EH (cell line): ENCODE measurements at places on chromosomes 11 and 22.

DNA sequence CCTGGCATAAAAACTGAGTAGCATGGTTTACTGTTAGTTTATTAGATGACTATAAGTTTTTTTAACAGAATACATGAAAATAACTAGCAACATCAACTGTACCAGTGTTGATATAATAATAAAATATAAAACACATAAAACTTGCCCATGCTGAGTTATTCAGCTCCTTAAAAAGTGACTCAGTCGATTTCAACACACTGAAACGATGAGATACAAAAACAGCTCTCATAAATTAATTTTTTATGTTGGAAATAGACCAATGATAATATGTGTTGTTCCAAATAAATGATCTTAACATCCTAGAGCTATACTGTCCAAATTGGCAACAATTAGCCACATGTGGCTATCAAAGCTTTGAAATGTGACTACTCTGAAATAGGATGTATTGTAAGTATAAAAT, 15.9 kb downstream of the PDGFD start:
- DNase-seq: peak; percentile 60

DNA sequence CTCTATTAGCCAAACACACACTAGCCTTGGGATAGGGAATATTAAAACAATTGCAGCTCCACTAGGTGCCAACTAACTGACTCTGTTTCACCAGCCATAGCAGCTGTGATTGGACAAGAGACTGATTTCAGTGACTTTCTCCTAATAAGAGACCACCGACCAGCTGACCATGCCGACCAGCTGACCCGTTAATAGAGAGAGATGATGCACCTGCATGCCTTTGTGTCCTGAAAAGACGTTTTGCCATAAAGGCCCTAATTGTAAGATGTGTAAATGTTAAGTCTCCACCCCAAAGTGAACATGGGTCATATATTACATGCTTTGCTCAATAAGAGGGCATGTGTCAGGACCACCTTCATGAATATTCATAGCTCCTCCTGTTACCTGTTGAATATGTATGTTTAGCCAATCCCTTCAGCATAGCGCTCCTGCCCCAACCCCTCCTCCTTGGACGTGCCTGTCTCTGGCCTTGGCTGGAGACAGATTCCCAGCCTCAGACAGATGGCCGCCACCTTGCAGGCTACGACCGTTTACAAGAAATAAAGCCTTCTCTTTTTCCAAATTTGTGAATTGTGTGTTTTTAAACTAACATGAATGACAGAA, 1.3 kb upstream of the NADSYN1 start:
- DNase-seq: no peak

- DNase-seq: no peak
These were observed 142.0 kb downstream of the METTL15 start for GRCh38 chr11:28250192-28250591.

- DNase-seq: no peak
These were observed 274.7 kb downstream of the NXPE2 start for GRCh38 chr11:114953039-114953438.

- no peak for DNase-seq
These were observed 26.1 kb downstream of the SLC22A9 start for GRCh38 chr11:63395697-63396096.

DNA sequence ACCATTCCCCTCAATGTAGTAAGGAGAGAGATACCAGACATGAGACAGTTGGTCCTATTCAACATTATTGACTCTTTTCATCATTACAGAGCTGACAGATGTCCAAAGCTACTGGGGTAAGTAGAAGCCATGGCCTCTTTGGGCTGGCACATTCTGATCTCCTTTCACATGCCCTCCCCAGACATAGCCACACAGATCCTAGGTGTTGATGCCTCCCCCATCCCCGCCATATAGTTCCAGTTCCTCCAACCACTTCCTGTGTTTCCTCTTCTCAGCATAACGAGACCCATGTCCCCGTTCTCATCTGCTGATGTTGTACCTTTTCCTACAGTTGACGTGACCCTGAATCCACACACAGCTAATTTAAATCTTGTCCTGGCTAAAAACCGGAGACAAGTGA, 14.0 kb downstream of the TRIM6 start:
- no peak for DNase-seq

DNA sequence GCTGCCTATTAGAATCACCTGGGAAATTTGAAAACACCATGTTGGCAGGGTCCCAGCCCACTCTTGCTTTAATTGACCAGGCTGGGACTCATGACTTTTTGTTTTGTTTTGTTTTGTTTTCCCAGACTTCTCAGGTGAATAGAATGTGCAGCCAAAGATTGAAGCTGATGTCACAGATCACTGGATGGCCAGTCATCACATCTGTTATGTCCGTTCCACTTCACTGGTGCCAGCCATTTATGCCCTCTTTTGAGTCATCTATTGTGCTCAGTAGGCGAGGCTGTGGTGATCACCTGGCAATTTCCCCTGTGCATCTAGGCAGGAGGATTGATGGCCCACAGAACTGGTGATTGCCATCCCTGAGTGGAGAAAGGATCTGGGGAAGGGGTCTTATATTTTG, 297.3 kb downstream of the INSC start:
- DNase-seq: no peak

- no peak for DNase-seq
These were observed 47.9 kb downstream of the KCNQ1OT1 start for GRCh38 chr11:2651826-2652271.

GRCh38 chr11:114053406-114053805, 6.1 kb upstream of the ZBTB16 start:
- no peak for DNase-seq

GRCh38 chr22:38033522-38034277, 23.5 kb upstream of the PICK1 start:
- no peak for DNase-seq

DNA sequence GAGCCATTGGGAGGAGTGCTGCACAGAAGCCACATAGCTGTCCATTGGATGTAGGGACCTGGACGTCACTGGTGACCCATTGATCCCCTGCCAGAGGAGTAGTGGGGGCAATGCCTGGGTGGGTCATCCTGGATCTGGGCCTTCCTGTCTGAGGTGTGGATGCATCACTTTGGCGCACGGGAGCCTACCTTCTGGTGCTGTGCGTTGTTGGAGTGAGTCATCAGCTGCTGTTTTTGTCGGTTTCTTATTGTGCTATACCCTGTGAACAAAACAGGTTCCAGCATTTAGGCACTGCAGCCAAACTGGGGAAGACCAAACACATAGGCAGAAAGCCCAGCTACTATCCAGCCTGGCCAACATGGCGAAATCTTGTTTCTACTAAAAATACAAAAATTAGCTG, 3.2 kb downstream of the TAF6L start:
- DNase-seq: no peak

GRCh38 chr11:61406067-61406466, 13.7 kb downstream of the TMEM216 start:
- DNase-seq: no peak

DNA sequence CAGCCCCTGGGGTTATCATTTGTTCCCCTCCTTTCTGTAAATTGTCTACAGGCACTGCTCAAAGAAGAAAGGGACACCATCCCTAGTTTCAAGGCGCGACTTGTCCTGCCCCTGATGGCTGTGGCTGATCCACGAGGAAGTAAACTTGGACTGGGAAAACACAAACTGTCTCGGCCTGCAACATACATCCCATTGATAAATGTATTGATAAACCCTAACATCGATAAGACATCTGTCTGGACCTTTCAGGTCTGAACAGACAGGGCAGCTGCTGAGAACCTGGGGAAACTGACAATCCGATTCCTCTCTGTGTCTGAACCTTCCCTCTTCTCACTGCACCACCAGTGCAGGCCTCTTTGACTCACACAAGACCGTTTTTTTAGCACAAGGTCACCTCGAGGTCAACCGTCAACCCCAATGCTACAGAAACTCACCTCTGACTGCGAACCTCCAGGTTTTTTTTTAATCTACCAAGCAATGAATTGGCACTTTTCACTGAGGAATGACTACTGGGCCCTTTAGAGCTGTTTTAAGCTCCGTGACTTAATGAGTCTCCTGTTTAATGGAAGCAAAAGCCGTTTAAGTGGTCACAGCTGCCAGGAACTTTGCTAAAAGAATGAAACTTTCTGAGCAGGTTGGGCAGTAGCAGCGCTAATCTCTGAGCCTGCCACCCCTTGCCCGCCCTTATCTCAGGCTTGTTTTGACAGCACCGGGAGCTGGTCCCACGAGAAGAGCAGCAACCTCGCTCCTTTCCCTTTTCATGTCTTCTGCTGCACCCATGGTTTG, 203.8 kb upstream of the TMEM45B start:
- peak; percentile 2 for DNase-seq

GRCh38 chr11:12754582-12755234, 80.5 kb downstream of the TEAD1 start:
- DNase-seq: peak; percentile 19
